ENCODE measurements at places on chromosomes 1 and 21.

GRCh38 chr1:58391056-58391455 is 155.5 kb downstream of the OMA1 start:
- no peak for DNase-seq

GRCh38 chr1:9654834-9655723 is 3.5 kb downstream of the PIK3CD start:
- DNase-seq, result peak; percentile 65

- DNase-seq, result no peak
Observed at GRCh38 chr1:116954440-116954839, 44.7 kb downstream of the PTGFRN start.

DNA sequence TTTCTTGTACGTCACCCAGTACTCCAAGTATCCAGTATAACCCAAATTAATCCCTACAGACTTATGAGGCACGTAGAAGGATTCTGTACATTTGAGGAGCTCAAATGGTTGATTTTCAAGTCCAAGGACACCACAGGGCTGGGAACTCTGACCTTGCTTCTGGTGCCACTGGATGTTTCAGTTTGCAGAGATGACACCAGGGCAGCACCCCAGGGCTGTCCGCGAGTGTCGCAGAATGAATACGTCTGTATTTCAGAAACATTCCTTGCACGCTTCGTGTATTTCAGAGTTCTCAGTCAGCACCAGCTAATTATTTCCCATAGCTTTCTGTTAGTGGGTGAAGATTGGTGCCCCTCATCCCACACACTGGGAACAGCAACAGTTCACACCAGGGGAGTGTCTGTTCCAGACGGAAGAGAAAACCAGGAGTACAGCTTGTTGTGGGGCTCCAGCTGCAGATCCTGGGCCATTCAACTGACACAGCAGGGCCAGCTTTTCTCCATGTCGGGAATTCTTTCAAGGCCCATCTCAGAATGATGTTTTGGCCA is 159.2 kb downstream of the RHOU start:
- DNase-seq, result no peak

DNA sequence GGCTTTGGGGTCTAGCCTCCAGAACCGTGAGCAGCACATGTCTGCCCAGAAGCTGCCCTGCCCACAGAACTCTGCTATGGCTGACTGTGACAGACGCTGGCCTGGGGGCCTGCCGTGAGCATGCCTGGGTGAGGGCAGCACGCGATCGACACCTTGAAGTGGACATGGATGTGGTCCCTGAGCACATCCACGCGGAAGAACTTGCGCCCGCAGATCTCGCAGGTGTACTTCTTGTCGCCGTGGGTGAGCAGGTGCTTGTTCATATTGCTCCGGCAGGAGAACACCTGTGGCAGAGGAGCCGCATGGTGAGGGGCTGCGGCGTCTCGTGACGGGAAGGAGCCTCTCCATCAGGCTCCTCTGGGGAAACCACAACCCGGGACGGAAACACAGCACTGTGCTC is 56.0 kb downstream of the PRDM15 start:
- no peak for DNase-seq

- no peak for DNase-seq
Observed at GRCh38 chr1:205587581-205587980, 44.2 kb downstream of the ELK4 start.

Data from activated naive CD8-positive, alpha-beta T cell treated with anti-CD3 and anti-CD28 coated beads for 36 hours (primary cell).